ENCODE measurements at places on chromosomes 13 and 19. TPM values are rescaled to one million over a fixed set of nuclear protein-coding genes. Genes with fewer than 3 reads are reported as not detected.

GRCh38 chr13:100409132-100409531 is 179.5 kb downstream of the GGACT start:
- no peak overlapping the region for H3K4me3 ChIP-seq
- H3K4me1 ChIP-seq: no peaks in the 10 kb centered on the region

- H3K4me3 ChIP-seq: no peak overlapping the region
- peaks cover 26% of the 10 kb centered on the region for H3K36me3 ChIP-seq
- H3K27ac ChIP-seq: no peak overlapping the region
These were observed 1.7 kb downstream of the PPAN start for GRCh38 chr19:10107817-10108367.

DNA sequence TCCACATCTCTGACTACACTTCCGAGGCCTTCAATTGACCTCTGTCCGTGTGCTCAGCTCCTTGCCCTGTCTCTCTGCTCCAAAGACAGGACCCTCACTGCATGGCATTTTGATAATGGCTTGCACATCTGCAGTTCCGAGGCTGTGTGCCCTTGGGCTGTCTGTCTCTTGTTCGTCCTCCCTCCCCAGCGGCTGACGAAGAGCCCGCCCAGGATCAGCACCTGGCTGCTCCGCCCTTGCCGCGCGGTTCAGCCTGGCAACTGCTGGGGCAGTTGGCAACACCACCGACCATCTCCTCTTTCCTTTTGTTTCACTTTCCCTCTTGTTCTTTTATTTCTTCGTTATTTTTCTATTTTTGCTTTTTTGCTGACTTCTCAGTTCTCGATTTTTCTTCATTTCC is 270.4 kb downstream of the TEX29 start:
- H3K36me3 ChIP-seq: no peaks in the 10 kb centered on the region
- no peak for DNase-seq
- H3K4me1 ChIP-seq: no peaks in the 10 kb centered on the region
- H3K4me3 ChIP-seq: no peak overlapping the region

DNA sequence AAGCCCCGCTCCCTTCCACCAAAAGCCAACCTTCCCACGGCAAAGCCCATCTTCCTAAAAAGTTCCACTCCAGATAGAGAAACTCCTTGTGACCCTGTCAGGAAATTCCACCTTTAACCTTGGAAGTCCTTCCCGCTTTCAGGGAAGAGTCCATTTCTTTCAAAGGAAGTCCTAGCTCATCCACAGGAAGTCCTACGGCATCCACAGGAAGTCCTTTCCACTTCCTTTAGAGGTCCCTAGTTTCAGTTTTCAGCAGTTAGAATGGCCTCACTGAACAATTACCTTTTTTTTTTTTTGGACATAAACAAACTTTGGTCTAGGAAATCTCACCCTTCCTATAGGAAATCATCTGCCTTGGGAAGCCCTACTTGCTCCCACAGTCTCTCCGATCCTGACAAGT is 31.7 kb downstream of the TRPM4 start:
- no peaks in the 10 kb centered on the region for H3K27me3 ChIP-seq
- peaks cover 2% of the 10 kb centered on the region for H3K36me3 ChIP-seq
- H3K4me3 ChIP-seq: no peak overlapping the region
- no peak for DNase-seq
- H3K27ac ChIP-seq: no peak overlapping the region

DNA sequence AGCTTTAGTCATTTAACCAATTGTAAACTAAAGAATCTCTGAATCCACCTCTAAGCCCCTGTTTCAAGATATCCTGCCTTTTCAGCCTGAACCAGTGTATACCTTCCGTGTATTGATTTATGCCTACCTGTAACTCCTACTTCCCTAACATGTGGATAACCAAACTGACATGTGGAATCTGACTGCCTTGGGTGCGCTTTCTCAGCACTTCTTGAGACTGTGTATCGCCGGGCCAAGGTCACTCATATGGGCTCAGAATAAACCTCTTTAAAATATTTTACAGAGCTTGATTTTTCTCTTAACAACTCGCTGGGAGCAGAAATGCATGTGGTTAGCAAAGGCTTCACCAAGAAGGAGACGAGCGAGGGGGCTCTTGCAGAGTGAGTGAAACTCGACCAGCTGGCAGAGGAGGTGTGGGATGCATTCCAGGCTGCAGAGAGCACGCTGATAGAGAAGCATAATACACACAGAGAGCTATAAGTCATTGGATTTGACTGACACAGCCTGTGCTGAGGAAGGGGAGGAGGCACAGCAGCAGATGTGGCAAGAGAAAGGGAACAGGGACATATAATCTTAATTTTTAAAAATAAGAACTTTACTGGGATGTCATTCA is 268.2 kb upstream of the MAB21L1 start:
- no peaks in the 10 kb centered on the region for H3K4me1 ChIP-seq
- H3K36me3 ChIP-seq: no peaks in the 10 kb centered on the region
- no peaks in the 10 kb centered on the region for H3K27me3 ChIP-seq
- no peak overlapping the region for H3K4me3 ChIP-seq

DNA sequence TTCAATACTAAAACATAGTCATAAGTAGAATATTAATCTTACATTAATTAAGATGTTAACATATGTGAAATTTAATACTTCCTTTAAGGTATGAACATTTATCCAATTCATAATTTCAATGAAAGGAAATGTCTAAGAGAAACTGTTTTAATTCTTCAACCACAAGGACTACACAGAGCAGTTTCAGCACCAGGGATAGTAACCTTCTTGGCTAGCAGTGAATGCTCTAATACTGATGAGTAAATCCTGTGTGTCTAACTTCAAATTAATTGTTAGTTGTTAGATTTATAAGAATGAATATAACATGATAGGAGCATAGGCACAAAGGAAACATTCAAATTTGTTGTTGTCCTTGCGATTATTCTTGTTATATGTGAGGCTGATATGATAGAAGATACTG is 15.6 kb upstream of the NBEA start:
- H3K4me3 ChIP-seq: no peak overlapping the region
- no peaks in the 10 kb centered on the region for H3K27me3 ChIP-seq
- H3K27ac ChIP-seq: no peak overlapping the region
- no peak for DNase-seq

DNA sequence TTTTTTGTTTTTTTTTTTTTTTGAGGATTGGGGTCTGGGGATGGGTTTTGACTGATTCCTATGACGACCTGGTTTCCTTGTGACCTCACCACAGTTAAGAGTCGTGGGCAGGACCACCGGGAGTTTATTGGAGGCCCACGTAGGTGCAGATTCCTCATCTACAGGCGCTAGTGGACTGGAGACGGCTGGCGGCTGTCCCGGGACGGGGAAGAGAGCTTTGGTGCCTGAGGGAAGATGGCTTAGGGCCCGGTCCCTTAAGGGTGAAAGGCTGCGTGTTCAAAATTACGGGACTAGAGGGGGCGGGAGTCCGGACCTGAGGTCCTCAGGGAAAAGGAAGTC is 682 bp upstream of the TEAD2 start:
- DNase-seq: peak; percentile 56
- H3K27ac ChIP-seq: peak overlapping the region; percentile 84
- H3K36me3 ChIP-seq: no peaks in the 10 kb centered on the region
- H3K4me1 ChIP-seq: no peaks in the 10 kb centered on the region
- peak overlapping the region; percentile 62 for H3K4me3 ChIP-seq
- no peaks in the 10 kb centered on the region for H3K27me3 ChIP-seq

C19orf81 gene
- total RNA-seq: not detected

S1PR4 gene
- 1.1 TPM for total RNA-seq

WDR87 gene
- total RNA-seq: not detected

PSG2 gene
- total RNA-seq: not detected

Data from colonic mucosa (tissue), 4 donors.